ENCODE measurements at places on chromosomes 5 and 9.
A peak's percentile ranks its signal among the peaks of the same experiment; 100 is the strongest.

- no peak for DNase-seq
These were observed 17.2 kb downstream of the KDM3B start for GRCh38 chr5:138369706-138370105.

GRCh38 chr9:3585606-3586005 lies 59.8 kb upstream of the RFX3 start:
- no peak for DNase-seq

DNA sequence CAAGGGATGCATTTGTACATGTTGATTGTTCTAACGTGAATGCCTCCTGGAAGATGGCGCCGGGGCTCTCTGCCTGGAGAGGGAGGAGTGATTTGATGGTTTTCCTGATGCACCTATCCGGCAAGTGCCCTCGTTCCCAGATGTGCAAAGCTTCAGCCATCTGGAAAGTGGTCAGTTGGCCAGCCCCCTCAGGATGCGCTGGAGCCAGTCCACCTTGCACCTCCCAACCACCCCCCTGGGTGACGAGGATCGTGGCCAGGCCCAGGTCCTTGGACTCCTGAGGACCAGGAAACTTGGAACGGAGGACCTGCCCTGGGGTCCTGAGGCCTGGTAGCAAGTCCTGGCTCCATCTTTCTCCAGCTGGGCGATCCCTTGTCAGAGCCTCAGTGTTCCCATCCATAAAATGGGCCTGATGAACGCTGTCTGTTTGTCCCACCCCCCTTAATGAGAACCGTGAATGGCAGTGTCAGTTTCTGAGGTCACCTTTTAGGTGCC lies 23.6 kb upstream of the RNU6ATAC start:
- no peak for DNase-seq

GRCh38 chr9:127175764-127176163 lies 53.3 kb upstream of the ANGPTL2 start:
- no peak for DNase-seq

- DNase-seq = peak; percentile 41
These were observed 160.4 kb downstream of the MEF2C start for GRCh38 chr5:88722546-88723073.

GRCh38 chr9:99637641-99638040 lies 184.0 kb upstream of the NR4A3 start:
- no peak for DNase-seq

GRCh38 chr5:112154940-112155686 lies 264.0 kb downstream of the EPB41L4A start:
- DNase-seq = no peak

DNA sequence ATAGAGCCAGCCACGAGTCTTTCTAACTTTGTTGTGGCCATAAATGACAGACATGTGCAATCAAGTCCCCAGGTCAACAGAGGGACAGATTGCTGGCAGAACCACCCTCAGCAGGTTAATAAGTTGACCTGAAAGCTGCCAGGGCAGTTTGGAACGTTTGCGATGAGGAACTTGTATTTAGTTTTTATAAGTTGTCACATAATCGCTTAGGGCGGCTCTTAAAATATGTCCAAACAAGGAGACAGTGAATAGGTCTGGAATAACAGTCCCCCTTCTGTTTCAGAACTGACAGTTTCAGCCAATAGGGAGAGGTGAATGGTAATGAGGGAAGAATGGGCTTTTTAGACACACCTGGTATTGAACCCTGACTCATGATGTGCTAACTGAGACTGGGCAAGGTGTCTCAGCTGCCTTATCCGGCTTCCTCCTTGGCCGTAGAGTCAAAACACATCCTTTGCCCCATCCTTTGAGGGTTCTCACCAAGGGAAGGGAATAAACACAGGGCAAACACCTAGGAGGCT lies 33.6 kb upstream of the GABRP start:
- no peak for DNase-seq

- peak; percentile 31 for DNase-seq
These were observed 4.0 kb downstream of the SNX30 start for GRCh38 chr9:112754578-112754977.

- DNase-seq = no peak
These were observed 9.1 kb upstream of the MSMP start for GRCh38 chr9:35763181-35763580.

DNA sequence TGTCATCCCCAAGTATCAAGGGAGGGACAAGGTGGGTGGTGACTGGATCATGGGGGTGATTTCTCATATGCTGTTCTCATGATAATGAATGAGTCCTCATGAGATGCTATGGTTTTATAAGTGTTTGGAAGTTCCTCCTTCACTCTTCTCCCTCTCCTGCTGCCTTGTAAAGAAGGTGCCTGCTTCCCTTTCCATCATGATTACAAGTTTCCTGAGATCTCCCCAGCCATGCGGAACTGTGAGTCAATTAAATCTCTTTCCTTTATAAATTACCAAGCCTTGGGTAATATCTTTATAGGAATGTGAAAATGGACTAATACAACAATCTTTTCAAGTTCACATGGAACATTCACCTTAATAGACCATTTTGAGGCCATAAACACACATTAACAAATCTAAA lies 21.5 kb upstream of the DOCK2 start:
- DNase-seq = no peak

- DNase-seq = peak; percentile 80
These were observed 691 bp downstream of the FCHO2 start for GRCh38 chr5:72956324-72957140.
